ENCODE measurements at places on chromosomes 2 and 18.

DNA sequence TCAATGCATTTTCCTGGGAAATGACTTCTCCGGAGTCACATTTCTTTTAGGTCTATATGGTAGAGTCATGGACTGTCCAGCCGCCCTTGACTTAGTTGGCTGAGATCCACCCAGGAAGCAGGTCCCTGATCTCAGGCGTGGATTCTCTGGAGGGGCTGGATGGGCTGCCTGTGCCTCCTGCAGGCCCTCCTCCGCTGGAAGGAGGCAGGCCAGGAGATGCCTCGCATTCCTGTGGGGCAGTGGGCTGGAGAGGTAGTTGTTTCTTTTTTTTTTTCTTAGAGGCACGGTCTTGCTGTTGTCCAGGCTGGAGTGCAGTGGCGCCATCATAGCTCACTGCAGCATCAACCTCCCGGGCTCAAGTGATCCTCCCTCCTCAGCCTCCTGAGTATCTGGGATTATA lies 129.0 kb upstream of the MYCN start:
- no peak for DNase-seq

GRCh38 chr18:8106603-8107002 lies 502.6 kb upstream of the RAB12 start:
- no peak for DNase-seq

- no peak for DNase-seq
These were observed 226.1 kb downstream of the DYSF start for GRCh38 chr2:71679491-71679890.

GRCh38 chr2:80014637-80015036 lies 289.9 kb downstream of the LRRTM1 start:
- peak; percentile 71 for DNase-seq

- DNase-seq, result peak; percentile 39
These were observed 19.8 kb downstream of the GRHL1 start for GRCh38 chr2:9971105-9971818.

DNA sequence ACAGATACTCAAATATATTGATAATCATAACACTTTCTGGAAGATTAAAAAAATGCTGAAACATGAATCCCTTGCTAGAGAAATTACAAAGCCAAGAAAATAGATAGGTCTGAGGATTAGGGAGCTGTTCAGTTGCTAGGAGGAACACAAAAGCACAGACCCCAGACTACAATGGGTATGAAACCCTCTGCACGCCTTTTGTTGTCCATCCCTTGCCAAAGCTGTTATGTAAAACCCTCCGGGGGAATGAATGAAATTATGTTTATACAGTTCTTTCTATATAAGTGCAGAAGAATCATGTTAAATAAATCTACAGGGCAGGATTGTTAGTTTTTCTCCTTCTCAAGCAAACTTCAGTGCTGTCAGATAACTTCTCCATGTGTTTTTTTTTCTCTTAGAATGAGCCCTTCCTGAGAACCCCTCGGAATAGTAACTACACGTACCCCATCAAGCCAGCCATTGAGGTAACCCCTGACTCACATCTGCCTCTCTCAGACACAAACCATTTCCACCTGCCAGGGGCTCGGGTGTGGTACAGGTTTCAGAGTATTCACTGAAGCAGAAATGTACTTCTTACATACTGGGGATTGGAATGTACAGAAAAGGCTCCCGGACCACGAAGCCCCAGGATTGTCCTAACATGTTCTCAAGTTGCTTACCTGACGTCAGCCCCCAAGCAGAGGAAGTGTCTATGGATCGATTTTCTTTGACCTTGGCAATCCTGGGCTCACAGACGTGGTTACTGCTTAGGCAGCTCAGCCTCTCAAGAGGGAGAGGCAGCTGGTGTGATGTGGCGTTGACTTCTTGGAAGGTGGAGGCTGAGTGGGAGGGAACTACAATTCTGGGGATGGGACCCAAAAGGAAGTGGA lies 118.0 kb downstream of the PLB1 start:
- peak; percentile 69 for DNase-seq

- DNase-seq, result peak; percentile 80
These were observed 337.4 kb downstream of the PTPRM start for GRCh38 chr18:7904529-7904928.

DNA sequence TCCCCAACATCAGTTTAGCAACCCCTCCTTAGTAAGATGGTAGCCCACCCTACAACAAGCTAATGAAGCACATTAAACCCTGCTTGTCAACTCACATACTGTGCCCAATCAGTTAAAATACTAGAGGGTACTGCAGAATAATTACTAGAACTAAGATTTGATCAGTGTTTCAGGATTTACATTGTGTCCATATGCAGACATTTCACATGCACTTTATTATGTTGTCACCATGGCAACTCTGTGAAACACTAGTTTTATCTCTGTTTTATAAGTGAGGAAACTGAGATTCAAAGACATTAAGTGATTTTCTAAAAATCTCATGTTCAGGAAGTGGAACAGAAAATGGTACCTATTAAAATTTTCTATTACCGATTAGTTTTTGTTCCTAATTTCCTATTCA lies 61.7 kb downstream of the CYBRD1 start:
- DNase-seq, result no peak

All from fibroblast of skin of right quadriceps (primary cell).